ENCODE measurements at places on chromosomes 7 and 10. TPM values are rescaled to one million over a fixed set of nuclear protein-coding genes. Genes with fewer than 3 reads are reported as not detected.
A peak's percentile ranks its signal among the peaks of the same experiment; 100 is the strongest.

GRCh38 chr10:97752956-97753355, 16.0 kb downstream of the ZFYVE27 start:
- no peak for DNase-seq

- peak; percentile 96 for DNase-seq
Observed at GRCh38 chr10:43863859-43864591, 215.3 kb upstream of the ZNF32 start.

GRCh38 chr10:110223298-110223925, 16.0 kb downstream of the MXI1 start:
- DNase-seq, result no peak

Gene ITPRID1
- total RNA-seq, result not detected

Measured in dermis blood vessel endothelial cell (primary cell).